ENCODE measurements at places on chromosomes 3 and 15.

- DNase-seq = no peak
These were observed 36.4 kb upstream of the ABHD2 start for GRCh38 chr15:89051875-89052274.

- no peak for DNase-seq
These were observed 27.1 kb downstream of the IP6K1 start for GRCh38 chr3:49759226-49759625.

DNA sequence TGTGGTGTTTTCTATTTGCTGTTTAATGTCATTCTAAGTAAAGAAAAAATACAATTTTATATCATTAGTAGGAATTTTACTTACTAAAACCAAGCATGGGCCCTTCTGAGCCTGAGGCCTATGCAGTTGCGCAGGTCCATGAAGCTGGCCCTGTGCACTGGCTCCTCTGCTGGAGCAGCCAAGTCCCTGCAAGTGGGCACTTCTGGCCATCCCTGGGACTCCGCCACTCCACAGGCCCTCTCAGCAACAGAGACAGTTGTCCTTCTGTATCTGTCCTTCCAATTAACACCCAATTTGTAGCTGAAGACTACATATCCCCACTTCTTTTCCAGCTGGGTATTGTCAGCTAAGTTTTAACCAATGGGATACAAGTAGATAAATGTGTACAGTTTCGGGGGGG is 49.9 kb upstream of the RYK start:
- DNase-seq = no peak

DNA sequence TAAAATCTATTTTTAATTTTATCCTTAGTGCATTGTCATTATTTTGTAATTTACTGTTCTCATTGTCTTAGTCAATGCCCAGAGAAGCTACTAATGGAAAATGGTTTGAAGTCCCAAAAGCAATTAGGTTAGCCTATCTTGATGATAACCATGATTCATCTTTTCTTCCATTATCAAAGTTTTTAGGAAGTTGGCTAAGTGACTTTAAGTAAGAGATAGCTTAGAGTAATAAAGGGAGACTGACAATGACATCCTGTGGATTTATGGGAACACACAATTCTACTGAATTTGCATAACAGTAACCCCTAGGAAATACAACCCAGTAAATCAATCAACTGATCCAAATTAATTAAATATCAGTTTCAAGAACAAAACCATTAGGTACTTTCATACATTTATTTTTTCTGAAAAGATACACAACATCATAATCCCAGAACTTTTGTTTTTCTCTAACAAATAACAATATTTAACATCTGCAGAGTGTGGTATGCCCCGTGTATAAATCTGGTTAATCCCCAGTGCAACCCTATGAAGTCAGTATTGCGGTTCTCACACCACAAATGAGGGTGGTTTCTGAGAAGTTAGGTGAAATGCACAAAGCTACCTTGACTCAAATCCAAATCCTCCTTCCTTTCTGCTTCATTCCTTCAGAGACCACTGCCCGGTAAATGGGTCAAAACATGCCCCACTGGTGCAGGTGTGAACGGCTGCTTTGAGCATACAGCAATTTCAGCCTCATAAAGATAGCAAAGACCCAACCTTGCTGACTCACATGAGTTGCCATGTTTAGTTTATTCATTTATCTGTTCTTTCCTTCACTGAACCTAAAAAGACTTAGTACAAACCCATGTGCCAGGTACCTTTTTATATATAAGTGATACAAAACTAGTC is 202.1 kb downstream of the TBL1XR1 start:
- no peak for DNase-seq

GRCh38 chr15:76006136-76006778 is 6.0 kb downstream of the NRG4 start:
- no peak for DNase-seq

DNA sequence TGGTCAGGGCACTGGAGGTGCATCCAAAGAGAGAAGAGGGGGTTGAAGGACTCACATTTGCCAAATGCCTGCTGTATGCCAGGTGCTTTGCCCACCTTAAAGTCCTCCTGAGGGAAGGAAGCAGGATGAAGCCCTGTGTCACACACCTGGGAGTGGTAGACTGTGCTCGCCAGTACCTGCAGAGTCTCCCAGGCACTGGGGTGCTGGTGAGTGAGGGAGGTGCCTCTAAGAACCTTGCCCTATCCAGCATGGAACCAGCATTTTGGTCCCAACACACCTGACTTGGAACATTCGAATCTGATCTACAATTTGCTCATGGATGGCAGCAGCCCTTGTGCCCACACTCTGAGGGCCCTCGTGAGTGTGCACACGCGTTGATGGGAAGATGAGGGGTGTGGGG is 76.7 kb downstream of the SEC22A start:
- no peak for DNase-seq

DNA sequence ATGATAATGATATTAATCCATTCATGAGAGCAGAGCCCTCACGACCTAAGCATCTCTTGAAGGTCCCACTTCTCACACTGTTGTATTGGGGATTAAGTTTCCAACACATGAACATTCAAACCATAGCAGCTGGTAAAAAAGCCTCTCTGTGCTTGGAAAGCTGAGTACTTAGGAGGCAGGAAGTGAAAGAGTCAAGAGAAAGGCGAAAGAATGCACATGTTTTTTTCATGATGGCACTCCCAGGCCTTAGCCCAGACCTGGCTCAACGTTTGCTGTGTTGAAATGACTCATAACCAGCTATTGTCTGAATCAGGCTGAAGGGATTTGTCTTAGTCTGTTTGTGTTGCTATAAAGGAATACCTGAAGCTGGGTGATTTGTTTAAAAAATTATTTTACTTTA is 84.4 kb upstream of the RGMA start:
- DNase-seq = no peak

GRCh38 chr3:153866901-153867300 is 254.3 kb upstream of the ARHGEF26 start:
- no peak for DNase-seq

Measured in activated CD4-positive, alpha-beta T cell treated with anti-CD3 and anti-CD28 coated beads, Interleukin-2, amount 50 U/mL, for 1 hour (primary cell).